ENCODE measurements at places on chromosomes 11 and 22.

DNA sequence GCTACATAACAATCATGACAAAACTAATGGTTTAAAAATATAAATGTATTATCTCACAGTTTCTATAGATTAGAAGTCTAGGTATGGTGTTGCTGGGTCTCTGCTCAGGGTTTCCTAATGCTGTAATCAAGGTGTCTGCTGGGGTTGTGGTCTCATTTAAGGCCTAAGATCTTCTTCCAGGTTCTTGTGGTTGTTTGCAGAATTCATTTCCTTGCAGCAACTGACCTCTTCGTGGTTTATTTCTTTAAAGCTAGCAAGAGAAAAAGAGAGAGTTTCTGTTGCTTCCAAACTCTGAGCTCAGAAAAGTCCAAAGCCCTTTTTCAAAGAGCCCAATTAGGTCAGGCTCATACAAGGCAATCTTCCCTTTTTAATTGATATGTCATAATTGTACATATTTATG lies 452.7 kb upstream of the CCDC179 start:
- DNase-seq: no peak

GRCh38 chr22:27685515-27685914 lies 116.0 kb downstream of the MN1 start:
- no peak for DNase-seq

- DNase-seq: peak; percentile 9
Observed at GRCh38 chr11:116879800-116880625, 42.6 kb upstream of the APOA1 start.

- no peak for DNase-seq
Observed at GRCh38 chr11:35050541-35050995, 88.4 kb upstream of the CD44 start.

- no peak for DNase-seq
Observed at GRCh38 chr11:84854498-84854880, 772.7 kb downstream of the DLG2 start.

GRCh38 chr22:40422558-40423309 lies 52.3 kb downstream of the SGSM3 start:
- DNase-seq: no peak

DNA sequence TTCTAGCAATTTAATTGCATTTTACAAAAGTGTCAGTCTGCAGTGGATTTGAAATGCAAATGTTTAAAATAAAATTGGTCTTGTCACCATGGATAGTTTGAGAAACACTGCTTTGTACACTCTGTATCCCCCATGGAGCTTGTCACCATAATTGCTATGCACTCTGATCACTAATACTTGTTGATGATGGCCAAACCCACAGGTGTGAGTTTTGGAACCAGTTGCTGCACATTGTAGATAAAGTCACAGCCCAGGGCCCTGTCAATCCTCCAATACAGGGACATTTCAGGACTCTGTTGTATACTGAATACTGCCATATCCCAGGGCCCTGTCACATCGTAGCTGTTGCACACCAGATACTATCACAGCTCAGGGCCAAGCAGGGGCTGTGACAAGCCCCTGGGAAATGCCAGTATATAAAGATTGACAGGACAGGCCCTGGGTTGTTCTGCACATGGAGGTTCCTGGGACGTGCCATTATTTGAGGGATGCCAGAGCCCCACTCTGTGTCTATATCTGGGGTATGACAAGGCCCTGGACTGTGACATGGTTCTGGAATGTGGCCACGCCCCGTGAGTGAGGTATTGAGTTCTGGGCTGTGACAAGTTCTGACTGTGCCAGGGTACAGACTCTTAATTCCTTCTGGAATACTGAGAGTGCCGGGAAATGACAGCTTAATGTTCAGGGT lies 27.9 kb upstream of the SMPD1 start:
- no peak for DNase-seq

GRCh38 chr11:119375337-119376196 lies 5.9 kb downstream of the USP2 start:
- DNase-seq: no peak

GRCh38 chr22:37079668-37080171 lies 28.2 kb downstream of the KCTD17 start:
- DNase-seq: peak; percentile 64

DNA sequence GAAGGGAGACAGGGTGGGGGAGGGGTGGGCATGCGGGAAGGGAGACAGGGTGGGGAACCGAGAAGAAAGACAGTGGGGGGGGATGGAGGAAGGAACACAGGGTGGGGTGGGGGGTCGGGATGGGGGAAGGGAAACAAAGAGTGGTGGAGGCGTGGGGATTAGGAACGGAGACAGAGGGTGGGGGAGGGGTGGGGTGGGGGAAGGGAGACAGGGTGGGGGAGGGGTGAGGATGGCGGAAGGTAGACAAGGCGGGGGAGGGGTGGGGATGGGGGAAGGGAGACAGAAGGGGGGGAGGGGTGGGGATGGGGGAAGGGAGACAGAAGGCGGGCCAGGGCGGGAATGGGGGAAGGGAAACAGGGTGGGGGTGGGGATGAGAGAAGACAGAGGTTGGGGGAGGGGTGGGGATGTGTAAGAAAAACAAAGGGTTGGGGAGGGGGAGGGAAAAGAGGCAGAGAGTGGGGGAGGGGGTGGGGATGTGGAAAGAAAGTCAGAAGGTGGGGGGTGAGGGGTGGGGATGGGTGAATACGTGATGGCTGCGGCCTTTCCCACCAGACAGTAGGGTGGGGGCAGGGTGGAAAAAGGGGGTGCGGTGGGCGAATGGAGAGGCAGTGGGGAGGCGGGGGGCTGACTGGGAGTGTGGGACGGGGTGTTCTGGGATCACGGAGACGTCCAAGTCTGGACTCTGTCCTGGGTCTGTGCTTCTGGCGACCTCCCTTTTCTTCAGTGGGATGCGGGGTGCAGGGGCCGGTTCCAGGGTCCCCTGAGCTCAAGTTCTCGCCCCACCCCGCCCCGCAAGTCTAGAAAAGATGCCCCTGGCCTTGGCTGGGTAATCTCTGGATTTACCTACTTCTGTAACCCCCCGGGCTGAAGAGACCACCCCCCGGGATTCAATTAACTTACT lies 744 bp downstream of the PRAME start:
- no peak for DNase-seq

- peak; percentile 2 for DNase-seq
Observed at GRCh38 chr11:71489311-71490043, 36.5 kb downstream of the NADSYN1 start.

GRCh38 chr11:110710628-110711381 lies 1.4 kb downstream of the ARHGAP20 start:
- DNase-seq: no peak
